ENCODE measurements at places on chromosomes 7 and 10.

DNA sequence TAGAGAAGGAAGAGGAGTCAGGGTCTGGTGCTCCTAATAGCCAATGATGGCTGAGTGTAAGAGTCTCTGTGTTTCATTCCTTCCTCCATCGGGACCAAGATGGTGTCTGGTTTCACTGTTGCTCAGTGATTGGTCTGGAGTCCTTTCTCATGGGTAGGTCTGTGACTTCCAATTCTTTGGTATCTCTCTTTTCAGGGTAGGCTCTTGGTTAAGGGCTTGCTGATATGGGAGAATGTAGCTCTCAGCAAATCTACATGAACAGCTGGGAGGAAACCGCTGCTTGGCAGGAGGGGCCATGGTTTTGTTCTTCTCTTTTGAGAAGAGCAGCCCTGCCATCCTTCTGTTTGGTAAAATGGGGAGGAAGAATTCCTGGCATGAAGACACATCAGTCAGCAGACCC is 209.1 kb upstream of the PODXL start:
- DNase-seq = no peak

GRCh38 chr10:116849248-116850057 is at the start of gene ENO4:
ENO4 (plus strand) TSS chr10:116849499; CDS start chr10:116849567, 68 bp downstream.
- DNase-seq = no peak

- DNase-seq = no peak
Measured at GRCh38 chr10:26242706-26243350, 26.3 kb downstream of the GAD2 start.

- DNase-seq = no peak
Measured at GRCh38 chr10:85413570-85413969, 953.0 kb downstream of the GRID1 start.

Measured in activated gamma-delta T cell (primary cell).